AG08396 (cell line): ENCODE measurements at places on chromosomes 4 and X.

- DNase-seq, result no peak
Observed at GRCh38 chr4:74364256-74364651, 691 bp upstream of the EREG start.

- peak; percentile 61 for DNase-seq
Observed at GRCh38 chr4:150960079-150960478, 55.0 kb downstream of the LRBA start.

DNA sequence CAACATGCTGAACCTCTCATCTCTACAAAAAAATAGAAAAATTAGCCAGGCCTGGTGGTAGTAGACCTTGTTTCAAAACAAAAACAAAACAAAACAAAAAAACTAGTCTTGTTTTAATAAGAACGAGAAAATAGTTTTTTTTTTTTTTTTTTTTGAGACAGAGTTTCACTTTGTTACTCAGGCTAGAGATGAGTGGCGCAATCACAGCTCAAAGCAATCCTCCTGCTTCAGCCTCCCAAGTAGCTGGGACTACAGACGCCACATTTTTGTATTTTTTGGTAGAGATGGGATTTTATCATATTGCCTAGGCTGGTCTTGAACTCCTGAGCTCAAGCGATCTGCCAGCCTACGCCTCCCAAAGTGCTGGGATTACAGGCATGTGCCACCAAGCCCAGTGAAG is 47.7 kb upstream of the UGDH start:
- DNase-seq, result no peak

DNA sequence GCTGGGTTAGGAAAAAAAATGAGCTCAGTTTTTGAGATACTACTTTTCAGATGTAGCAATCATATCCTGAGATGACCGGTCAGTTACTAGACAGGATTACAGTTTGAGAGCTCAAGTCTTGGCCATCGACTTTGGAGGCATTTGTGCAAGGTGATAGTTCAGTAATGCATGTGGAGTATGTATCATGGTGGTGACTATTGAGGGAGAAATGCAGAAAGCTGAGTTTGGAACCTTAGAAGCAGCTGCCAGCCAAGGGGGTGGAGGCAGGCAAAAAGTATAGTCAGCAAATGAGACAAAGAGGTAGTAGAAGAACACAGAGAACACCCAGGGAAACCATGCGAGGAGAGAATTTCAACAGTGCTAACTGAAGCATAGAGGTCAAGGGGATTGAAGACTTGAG is 48.7 kb upstream of the SLC4A4 start:
- DNase-seq, result peak; percentile 70

- DNase-seq, result no peak
Observed at GRCh38 chrX:79556800-79557199, 189.7 kb upstream of the ITM2A start.

GRCh38 chr4:187232196-187232595 is 508.5 kb upstream of the FAT1 start:
- DNase-seq, result no peak

DNA sequence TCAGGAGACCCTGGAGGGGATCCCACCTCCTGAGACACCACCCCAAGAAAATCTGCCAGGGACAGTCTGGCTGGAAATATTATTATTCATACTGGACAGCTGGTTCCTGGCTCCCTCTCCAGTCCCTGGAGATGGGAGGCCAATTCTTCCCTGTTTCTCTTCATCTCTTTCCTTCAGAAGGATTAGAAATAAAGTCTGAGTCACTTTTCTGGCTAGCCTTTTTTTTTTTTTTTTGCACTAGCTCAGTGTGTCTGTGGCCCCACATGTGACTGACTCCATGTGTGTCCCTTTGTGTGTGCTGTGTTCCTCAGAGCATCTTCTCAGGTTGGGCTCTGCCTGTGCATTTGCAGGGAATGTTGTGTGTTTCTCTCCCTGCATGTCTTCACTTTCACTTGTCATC is 1.8 kb upstream of the FRMPD3 start:
- DNase-seq, result no peak

DNA sequence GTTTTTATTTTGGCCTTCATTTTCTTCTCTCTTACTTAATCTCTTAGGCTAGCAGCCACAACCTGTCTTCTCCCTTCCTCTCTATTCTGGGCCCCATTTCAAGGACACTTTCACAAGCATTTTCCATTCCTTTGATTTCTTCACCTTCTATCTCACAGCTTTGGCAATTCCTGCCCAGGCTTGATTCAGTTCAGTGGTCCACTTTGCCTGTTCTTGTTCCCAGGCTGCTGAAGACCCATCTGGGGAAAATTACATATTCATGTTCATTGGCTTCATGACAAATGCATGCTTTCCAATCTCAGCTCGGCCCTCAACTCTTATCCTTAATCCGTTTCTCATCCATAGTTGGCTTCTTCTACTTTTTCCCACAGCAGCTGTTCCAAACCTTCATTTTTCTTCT is 38.7 kb upstream of the LPAR4 start:
- no peak for DNase-seq

GRCh38 chr4:70471897-70472296 is at the start of gene MUC7:
Gene MUC7, plus strand, starts transcription at chr4:70472197. Its CDS starts 1,825 bp downstream, at chr4:70474022.
- no peak for DNase-seq

GRCh38 chr4:15043922-15044321 is 41.6 kb downstream of the CPEB2 start:
- DNase-seq, result no peak

- no peak for DNase-seq
Observed at GRCh38 chr4:102343964-102344519, 1.2 kb downstream of the SLC39A8 start.
